DMS79 treated with DMSO at 0.1 percent for 48 hours (cell line): ENCODE measurements at places on chromosomes 6 and 20.
A peak's percentile ranks its signal among the peaks of the same experiment; 100 is the strongest.

GRCh38 chr6:46899659-46900058 is 22.1 kb downstream of the ADGRF5 start:
- DNase-seq = no peak

DNA sequence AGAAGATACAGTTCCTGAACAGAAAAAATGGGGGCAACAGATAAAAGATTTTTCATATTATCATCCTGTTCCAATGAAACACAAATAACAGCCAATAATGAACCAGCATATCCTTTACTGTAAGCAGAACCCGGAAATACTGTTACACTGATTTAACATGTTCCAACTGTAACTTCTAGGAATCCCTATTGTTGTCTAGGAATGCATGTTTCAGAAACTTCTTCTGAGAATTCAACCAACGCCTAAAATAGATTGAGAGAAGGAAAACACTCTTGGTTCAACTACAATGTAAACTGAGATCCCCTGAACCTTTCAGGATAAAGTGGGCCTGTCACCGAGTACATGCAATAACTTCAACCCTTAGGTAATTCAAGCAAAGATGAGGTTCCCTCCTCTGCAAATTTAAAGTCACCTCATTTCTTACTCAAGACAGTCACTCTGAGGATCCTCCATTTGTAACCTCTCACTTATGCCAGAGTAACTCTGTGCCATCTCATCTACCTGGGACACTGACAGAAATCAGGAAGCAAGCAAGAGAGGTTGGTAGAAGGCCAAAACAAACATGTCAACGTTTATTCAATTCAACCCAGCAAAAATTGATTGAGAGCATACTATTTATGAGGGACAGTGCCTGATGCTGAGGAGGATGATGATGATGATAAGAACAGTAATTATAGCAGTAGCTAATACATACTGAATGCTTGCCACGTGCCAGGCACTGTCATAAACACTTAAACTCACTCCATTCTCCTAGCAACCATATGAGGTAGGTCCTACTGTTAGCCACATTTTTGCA is 14.1 kb downstream of the UBE3D start:
- no peak for DNase-seq

- DNase-seq = no peak
Observed at GRCh38 chr6:10373642-10374359, 41.1 kb downstream of the TFAP2A start.

GRCh38 chr20:45346851-45347250 is 1.4 kb downstream of the SDC4 start:
- DNase-seq = no peak

DNA sequence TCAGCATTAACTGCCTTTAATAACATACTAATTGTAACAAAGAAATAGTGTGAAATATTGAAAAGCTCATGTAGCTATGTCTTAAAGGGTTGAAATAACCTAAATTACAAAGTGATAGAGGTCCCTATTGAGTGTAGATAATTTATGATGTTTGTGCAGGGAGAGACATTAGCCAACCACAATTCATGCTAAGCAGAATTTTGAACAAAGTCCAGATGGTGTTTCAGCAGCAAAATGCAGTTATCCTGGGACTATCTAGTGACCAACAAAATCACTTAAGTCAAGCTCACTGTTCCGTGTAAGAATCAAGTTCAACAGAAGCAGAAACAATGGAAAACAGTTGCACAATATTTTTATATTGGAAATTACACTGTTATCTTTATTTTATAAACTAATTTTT is 218.5 kb downstream of the SIM1 start:
- DNase-seq = no peak

DNA sequence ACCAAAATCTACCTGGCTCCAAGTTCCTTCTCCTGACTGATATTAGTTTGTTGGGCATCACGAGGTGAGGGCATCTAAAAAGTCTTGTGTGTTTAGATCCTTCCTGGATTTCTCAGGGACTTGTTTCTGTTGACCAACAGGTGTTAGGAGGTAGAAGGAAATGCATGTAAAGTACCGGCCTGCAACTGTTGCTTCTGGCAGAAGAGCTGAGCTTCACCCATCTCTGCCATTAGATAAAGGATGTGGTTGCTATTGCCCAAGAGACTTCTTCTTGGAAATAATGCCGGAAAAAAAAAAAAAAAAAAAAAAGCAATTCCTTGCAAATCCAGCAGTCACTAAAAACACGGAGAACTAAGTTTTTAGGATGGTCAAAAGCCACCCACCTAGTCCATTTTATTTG is 303.1 kb downstream of the CDH26 start:
- DNase-seq = no peak

DNA sequence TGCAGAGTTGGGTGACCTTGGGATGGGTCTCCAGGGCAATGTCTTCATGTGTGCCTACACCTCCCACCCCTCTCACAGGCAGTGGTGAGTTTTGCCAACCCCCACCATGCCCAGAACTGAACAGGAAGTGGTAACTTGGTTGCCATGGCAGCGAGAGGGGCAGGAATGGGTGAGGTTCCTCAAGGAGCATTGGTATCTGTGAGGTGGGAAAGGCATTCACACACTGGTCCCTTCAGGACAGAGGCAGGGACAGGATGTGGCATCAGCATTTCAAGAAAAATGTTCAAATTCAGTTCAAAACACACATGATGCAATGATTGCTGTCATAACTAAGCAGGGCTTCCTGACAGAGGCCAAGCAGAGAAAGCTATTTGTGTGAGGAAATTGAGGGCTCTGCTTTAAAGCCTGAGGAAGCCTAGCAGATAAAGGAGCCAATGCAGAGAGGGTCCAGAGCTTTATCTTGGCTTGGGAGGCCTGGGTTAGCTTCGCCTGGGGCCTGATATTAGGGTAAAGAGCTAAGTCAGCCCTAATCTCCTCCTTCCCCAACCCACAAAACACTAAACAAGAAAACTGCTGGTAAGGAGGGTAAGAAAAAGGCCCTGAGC is 551 bp downstream of the TREML2 start:
- DNase-seq = peak; percentile 26

DNA sequence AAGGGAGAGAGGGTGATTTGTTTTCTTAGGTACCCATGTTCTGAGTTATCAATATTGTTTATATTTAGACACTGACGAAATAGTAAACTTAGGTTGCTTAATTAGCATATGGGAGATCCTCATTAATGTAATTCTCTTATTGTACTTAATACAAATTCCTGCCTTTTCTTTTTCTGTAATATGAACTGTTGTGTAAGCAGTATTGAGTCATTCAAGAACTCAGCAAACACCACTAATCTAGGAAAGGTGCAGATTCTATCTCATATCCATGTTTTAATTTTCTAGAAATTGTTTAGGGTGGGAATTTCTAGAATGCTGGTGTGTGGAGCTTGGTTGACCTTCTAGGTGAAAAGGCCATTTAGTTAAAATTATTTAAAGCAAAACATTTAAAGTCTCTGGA is 216.0 kb downstream of the ZFAND3 start:
- DNase-seq = no peak

GRCh38 chr6:124887872-124888580 is 74.2 kb upstream of the RNF217 start:
- DNase-seq = no peak

- DNase-seq = no peak
Observed at GRCh38 chr20:38987777-38988176, 25.6 kb downstream of the DHX35 start.

DNA sequence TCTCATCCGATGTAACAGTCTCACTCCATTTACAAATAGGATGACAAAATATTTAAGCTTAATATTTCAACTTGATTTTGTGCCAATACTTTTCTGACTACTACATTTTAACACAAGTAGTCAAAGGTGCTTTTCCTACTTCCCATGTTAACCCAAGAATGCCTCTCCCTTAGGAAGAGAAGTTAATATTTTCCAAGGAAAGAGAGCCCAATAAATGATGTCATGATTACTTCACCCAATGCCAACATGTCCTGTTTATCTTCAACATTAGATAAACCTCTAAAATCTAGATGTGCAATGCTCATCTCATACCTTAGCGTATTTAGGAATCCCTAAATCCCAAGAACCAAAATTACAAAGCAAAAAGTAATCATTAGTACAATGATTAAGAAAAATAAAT is 156.7 kb upstream of the TENT5A start:
- DNase-seq = no peak

DNA sequence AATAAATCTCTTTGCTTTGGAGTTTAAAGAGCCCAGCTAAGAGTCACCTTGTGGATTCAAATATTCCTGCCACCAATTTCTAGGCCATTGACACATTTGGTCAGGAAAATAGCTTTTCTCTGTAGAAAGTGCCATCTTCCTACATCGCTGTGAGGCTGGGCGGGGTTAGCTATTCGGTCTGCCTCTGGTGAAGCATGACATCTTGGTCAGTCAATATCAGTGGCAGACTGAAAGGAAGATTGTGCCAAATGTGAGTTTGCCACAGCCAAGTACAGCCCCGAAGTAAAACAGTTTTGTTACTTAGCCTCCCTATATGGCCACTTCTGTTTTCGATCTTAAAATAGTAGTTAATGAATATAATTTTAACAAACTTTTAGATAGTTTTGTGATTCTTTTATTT is 65.5 kb upstream of the FABP7 start:
- DNase-seq = no peak

DNA sequence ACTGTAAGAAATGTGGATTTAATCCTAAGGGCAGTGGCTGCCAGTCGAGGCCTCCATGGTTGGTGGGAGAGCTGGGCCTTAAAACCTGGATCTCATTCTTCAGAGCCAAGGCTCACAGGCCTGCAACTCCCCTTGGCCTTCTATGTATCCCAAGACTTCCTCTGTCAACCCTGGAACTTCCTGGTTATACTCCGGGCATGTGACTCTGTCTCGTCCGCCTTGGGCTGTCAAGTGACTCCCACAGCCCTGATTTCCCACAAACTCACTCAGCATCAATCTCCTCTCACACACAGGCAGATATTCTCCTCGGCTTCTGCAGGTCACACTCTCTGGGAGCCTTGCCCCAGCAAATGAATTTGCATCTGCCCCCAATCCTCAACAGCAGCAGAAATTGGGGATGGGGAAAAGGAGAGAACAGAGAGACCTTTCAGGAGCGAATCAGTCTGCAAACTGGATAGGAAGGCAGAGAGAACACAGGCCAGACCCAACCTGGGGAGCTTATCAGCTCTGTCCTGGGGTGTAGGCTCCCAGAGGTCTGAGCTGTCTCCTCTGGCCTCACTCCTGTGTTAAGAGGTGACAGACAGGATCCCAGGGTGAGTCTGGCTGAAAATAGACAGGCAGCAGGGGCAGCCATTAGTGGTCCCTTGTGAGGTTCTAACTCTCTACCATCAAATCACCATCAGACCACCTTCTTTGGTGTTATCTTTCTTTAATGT is 30.4 kb upstream of the PREX1 start:
- DNase-seq = no peak

DNA sequence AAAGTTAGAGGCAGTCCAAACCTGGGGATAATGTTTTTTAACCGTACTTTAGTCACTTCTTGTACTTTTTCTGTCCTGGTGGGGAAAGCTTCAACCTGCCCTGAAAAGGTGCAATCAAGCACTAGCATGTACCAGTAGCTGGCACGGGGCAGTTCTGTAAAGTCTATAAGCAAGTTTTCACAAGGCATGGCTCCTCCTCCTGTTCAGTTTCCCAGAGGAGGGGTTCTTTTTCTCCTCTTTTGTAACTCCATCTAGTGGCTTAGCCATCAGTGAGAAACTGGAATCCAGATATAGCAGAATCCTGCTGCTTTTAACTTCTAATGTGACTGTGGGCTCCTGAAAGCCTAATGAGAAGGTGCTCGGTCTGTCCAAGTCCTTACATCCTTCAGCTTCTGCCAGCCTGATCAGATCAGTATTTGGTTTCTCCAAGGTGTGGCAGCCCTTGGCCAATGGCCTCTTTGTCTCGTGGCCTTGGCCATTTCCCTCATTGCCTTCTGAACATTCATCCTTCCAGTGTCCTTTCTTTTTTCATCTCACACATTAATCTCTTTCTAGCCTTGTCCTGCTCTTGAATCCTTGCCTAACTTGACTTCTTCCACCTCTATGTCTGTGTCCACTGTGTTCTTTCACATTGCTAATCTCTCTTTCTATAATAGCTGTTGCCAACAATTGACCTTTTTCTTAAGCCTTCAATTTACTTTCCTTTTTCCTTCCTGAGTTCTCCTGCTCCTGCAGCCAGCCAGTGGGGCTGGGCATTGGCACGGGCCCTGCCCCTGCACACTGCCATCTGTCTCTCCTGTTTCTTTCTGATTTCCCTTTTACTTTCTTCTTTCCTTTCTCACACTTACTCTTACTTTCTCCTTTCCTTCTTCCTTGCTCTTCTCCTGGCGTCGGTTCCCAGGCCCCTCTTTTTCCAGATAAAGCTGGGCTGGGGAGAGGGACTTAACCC is 222.0 kb upstream of the SYNCRIP start:
- DNase-seq = no peak

DNA sequence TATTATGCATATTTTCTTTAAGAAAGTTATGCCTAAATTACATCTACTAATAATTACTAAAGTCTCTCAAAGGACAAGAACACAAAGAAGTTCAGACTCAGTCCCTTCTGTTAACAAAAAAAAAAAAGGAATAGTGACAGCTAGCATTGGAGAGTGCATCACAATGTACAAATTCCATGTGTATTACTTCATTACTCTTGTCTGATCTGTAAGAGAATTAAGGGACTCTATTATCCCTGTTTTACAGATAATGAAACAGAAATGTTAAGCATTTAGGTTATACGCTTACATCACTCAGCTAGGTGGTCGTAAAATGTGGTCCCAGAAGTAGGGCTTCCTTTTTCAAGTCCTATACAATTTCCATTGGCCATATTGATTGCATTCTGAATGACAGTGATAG is 17.2 kb upstream of the VNN1 start:
- no peak for DNase-seq

DNA sequence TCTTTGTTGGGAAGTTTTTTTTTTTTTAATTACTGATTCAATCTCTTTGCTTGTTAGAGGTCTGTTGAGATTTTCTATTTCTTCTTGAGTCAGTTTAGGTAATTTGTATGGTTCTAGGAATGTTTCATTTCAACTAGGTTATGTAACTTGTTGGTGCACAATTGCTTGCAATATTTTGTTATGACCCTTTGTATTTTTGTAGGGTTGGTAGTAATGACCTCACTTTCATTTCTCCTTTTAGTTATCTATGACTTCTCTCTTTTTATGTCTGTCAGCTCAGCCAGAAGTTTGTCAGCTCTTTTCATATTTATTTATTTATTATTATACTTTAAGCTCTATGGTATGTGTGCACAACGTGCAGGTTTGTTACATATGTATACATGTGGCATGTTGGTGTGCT is 51.1 kb upstream of the SLC24A3 start:
- DNase-seq = no peak

DNA sequence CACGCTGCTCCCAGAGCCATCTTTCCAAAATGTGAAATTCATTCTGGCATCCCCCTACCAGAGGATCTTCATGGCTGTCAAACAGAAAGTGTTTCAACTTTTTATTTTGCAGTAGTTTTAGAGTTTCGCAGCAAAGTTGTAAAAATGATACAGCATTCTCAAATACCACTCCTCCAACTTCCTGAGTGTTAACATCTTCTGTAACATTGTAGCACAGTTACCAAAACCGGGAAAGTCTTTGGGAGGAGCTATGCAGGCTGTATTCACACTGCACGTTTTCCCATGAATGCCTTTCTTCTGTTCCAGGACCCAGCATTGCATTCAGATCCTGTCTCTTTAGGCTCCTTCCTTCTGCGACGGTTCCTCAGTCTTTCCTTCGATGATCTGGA is 30.1 kb downstream of the CDYL start:
- DNase-seq = no peak
